Glutamatergic neuron (in vitro differentiated cells): ENCODE measurements at places on chromosomes 1 and 21. TPM values are rescaled to one million over a fixed set of nuclear protein-coding genes. Genes with fewer than 3 reads are reported as not detected.

FAM163A gene
- total RNA-seq: not detected

ZSCAN20 gene
- total RNA-seq: 9.7 TPM

VTCN1 gene
- not detected for total RNA-seq

TMIGD3 gene
- not detected for total RNA-seq

CAMK2N1 gene
- total RNA-seq: 120 TPM
